ENCODE measurements at places on chromosomes 4 and X. TPM values are rescaled to one million over a fixed set of nuclear protein-coding genes. Genes with fewer than 3 reads are reported as not detected.

DNA sequence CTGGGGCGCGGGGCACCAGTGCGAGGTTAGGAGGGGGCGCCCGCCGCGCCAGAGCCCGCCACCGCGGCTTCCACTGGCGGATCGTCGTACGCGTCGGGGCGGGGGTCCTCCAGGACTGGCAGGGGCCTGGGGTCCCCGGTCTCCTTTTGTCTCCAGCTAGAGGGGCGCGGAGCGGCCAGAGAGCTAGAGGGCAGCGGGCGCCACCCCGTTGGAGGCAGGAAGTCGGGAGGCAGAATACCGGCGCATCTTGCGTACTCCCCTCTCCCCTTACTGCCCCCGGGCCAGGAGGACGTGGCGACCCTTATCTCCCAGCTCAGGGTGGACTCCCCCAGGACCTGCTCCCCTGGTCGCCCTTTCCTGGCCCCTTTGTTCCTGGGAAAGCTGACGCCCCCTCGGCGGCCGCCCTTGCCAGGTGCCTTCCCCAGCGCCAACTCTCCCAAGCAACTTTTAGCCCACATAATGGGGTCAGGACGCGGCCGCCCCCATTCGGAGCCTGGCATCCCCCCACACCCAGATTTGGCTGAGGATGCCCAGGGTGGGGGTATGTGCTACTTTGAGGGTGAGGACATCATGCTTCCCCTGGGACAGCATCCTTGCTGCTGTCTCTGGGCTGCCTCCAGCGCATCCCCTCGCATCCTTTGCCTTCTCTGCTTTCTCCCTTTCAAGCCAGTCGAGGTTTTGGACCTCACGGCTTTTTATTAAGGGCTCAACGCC is 933 bp downstream of the CNKSR2 start:
- H3K27ac ChIP-seq, result peak overlapping the region; percentile 38
- H3K4me3 ChIP-seq, result peak overlapping the region; percentile 59
- no peaks in the 10 kb centered on the region for H3K4me1 ChIP-seq
- no peaks in the 10 kb centered on the region for H3K27me3 ChIP-seq

- H3K4me3 ChIP-seq, result no peak overlapping the region
- no peak overlapping the region for H3K27ac ChIP-seq
- H3K36me3 ChIP-seq, result no peaks in the 10 kb centered on the region
- DNase-seq, result no peak
- peaks cover 8% of the 10 kb centered on the region for H3K4me1 ChIP-seq
- peaks cover 8% of the 10 kb centered on the region for H3K27me3 ChIP-seq
These were observed 40.5 kb upstream of the CDKN2AIP start for GRCh38 chr4:183403961-183404360.

DNA sequence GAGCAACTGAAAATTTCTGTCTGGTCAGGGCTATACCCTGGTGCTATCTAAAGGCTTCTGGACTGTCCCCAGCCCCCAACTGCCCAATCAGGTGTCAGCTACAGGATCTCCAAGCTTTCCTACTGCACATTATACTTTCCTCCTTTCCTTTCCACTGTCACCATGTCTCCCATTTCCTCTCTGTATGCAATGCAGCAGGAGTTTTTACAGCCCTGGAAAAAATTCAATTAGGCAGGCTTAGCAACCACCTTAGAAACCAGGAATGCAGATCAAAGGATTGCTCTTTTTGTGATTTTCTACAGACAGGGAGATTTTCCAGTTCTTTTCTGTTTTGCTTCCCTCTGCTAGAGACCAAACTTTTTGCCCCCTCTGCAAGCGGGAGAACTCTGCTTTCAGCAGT is 6.0 kb upstream of the NAF1 start:
- H3K4me3 ChIP-seq, result no peak overlapping the region
- H3K36me3 ChIP-seq, result no peaks in the 10 kb centered on the region
- no peak overlapping the region for H3K27ac ChIP-seq
- peaks cover 8% of the 10 kb centered on the region for H3K27me3 ChIP-seq
- H3K4me1 ChIP-seq, result peaks cover 15% of the 10 kb centered on the region
- peak; percentile 62 for DNase-seq

The SSX3 gene
- not detected for total RNA-seq

GRCh38 chrX:41862562-41863184 is 60.7 kb downstream of the CASK start:
- H3K4me3 ChIP-seq, result no peak overlapping the region
- H3K36me3 ChIP-seq, result no peaks in the 10 kb centered on the region
- H3K27me3 ChIP-seq, result no peaks in the 10 kb centered on the region
- no peak overlapping the region for H3K27ac ChIP-seq
- DNase-seq, result no peak
- peaks cover 4% of the 10 kb centered on the region for H3K4me1 ChIP-seq

GRCh38 chr4:97235521-97235920 is 907.8 kb downstream of the STPG2 start:
- H3K4me3 ChIP-seq, result no peak overlapping the region
- peaks cover 35% of the 10 kb centered on the region for H3K4me1 ChIP-seq

- H3K27ac ChIP-seq, result no peak overlapping the region
- no peak overlapping the region for H3K4me3 ChIP-seq
- H3K36me3 ChIP-seq, result no peaks in the 10 kb centered on the region
- H3K27me3 ChIP-seq, result no peaks in the 10 kb centered on the region
These were observed 397.5 kb upstream of the PRKX start for GRCh38 chrX:4110964-4111363.

GRCh38 chr4:172202480-172203076 is 389.4 kb downstream of the GALNTL6 start:
- DNase-seq, result peak; percentile 58
- H3K4me1 ChIP-seq, result no peaks in the 10 kb centered on the region
- H3K27me3 ChIP-seq, result no peaks in the 10 kb centered on the region
- H3K4me3 ChIP-seq, result no peak overlapping the region
- no peaks in the 10 kb centered on the region for H3K36me3 ChIP-seq

The SPANXN3 gene
- total RNA-seq, result not detected

The HHIP gene
- total RNA-seq, result not detected

GRCh38 chrX:25198891-25199290 is 183.1 kb upstream of the ARX start:
- no peak overlapping the region for H3K27ac ChIP-seq
- H3K36me3 ChIP-seq, result no peaks in the 10 kb centered on the region
- no peak overlapping the region for H3K4me3 ChIP-seq
